Stimulated activated CD4-positive, alpha-beta T cell treated with anti-CD3 and anti-CD28 coated beads, TNF-alpha, amount 100 ng/mL, for 1 hour (primary cell): ENCODE measurements at places on chromosomes 1 and 21.

GRCh38 chr1:118339400-118340124 lies 154.5 kb upstream of the SPAG17 start:
- no peak for DNase-seq

GRCh38 chr1:108149796-108150467 lies 50.2 kb downstream of the SLC25A24 start:
- DNase-seq = no peak

- DNase-seq = no peak
Observed at GRCh38 chr1:54884768-54885167, 2.2 kb downstream of the DHCR24 start.

- no peak for DNase-seq
Observed at GRCh38 chr1:215569986-215570824, 3.1 kb downstream of the KCTD3 start.

- no peak for DNase-seq
Observed at GRCh38 chr1:234093107-234093506, 188.6 kb downstream of the SLC35F3 start.

DNA sequence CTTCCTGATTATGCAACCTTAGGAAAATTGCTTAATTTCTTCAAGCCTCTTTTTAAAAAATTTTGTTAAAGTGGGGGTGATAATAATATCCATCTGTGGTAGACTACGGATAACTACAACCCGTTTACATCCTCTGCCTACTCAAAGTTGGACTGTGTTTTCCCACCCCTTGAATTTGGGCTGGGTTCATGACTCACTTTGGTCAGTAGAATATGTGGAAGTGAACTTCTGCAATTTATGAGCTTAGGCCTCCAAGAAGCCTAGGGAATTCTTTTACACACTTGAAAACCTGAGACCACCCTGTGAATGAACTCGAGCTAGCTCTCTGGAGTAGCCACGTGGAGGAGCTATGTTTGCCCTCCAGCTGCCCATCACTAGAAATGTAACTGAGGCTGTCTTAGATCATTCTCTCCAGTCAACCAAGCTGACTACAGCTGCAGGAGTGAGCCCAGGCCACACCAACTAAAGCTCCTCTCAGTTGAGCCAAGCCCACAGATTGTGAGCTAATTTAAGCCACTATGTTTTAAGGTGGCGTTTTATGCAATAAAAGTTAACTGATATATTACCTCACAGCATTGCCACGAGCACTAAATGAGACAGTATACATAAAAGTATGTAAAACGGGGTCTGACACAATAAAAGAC lies 29.6 kb upstream of the CACHD1 start:
- DNase-seq = no peak

- no peak for DNase-seq
Observed at GRCh38 chr1:186958520-186958919, 129.8 kb downstream of the PLA2G4A start.

- no peak for DNase-seq
Observed at GRCh38 chr1:18751425-18751824, 108.0 kb downstream of the TAS1R2 start.

GRCh38 chr1:98698625-98699024 lies 37.1 kb downstream of the SNX7 start:
- DNase-seq = no peak

DNA sequence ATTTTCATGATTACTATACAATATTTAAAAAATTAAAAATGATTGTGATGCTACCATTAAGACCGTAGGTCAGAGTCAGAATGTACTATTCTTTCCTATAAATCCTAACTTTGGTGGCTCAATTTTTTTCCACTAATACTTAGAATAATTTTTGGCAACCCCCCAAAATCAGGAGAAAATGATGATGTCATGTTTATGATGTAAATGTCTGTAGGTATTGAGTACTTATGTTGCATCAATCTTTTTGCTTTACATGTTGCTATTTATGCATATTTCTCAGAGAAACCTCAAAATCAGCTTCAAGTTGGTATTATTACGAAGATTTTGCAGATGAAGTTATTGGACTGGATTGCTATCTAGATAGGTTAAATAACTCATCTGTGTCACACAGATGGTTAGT lies 371.2 kb downstream of the ADGRL2 start:
- DNase-seq = no peak

DNA sequence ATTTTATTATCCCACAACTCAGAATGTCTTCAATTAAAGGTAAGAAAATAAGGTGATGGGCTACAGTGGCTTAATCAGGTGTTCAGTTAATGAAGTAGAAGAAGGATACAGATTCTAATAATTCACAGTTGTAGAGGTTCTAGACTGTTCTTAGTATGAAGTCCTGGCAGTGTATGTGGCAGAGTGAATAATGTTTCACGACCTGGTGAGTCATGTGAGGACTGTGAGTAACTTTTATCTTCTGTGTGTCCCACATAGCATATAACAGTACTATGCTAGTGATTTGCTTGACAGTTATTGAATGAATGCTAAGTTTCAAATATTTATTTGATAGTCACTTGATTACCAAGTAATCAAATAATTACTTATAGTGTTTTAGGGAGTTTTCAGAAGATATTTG lies 20.0 kb downstream of the SLC16A4 start:
- no peak for DNase-seq

DNA sequence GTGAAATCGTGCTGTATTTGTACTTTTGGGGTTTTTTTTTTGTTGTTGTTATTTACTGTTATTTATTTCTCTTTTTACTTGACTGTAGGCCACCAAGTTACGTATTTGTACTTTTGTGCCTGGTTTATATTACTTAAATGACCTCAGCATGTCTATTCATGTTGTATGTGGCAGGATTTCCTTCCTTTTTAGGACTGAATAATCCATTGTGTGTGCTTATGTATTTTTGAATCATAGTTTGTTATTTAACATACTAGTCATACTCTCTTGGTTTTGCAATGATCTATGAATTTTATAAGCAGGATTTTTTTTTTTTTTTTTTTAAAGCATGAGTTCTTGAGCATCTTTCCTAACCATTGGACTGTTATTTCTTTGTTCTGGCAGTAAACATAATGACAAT lies 51.2 kb downstream of the RNF2 start:
- no peak for DNase-seq

DNA sequence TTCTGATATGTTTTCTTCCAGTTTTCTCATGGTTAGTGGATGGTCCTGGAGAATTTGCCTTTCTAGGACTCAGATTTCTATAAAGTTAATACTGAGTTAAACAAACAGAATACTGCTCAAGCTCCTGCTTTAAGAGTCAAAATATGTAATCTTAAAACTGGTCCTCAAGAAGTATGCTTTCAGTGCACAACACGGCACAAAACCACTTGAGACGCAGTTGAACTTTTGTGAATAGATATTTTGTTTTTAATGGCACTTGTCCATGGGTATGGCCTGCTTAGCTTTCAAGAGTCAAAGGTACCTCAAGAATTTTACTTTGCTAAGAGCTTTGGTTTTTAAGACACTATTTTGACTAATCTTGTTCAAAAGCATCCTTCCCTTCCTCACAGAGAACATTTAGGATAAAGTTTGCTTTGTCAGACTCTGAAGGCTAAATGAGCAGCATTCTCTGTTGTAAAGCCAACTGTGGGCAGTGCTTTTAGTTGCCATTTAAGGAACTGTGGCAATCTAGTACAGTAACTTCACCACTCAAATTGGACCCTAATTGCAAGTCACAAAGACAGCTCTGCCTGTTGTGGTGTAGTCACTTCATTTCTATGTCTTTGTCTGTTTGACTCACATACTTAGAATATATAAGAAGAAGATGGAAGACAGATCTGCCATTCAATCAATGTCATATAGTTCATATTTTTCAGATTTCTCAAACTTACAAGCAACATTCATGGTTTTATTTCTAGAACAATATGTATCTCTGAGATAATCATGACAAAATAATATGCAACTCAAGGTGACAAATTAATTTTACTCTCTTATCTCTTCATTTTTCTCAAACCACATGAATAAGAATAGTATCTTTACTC lies 28.8 kb downstream of the SAMD13 start:
- no peak for DNase-seq
